ENCODE measurements at places on chromosomes 5 and 9. TPM values are rescaled to one million over a fixed set of nuclear protein-coding genes. Genes with fewer than 3 reads are reported as not detected.

FOXD4L4 gene
- total RNA-seq, result not detected

MAMDC2 gene
- total RNA-seq, result 0.25 TPM

SPATA6L gene
- 2.0 TPM for total RNA-seq

WHRN gene
- 5.1 TPM for total RNA-seq

LCN1 gene
- total RNA-seq, result not detected

CCDC112 gene
- total RNA-seq, result 6.2 TPM

WDR38 gene
- not detected for total RNA-seq

PTCH1 gene
- total RNA-seq, result 1.7 TPM

GABRG2 gene
- not detected for total RNA-seq

PCDHGA2 gene
- 0.65 TPM for total RNA-seq

KDM3B gene
- total RNA-seq, result 38.4 TPM

C5 gene
- 12.5 TPM for total RNA-seq

MEF2C gene
- total RNA-seq, result not detected

UGT3A2 gene
- not detected for total RNA-seq

C9 gene
- not detected for total RNA-seq

ROR2 gene
- total RNA-seq, result 2.9 TPM

PCDHB8 gene
- total RNA-seq, result 0.42 TPM

NOL6 gene
- total RNA-seq, result 64.7 TPM

INSL6 gene
- total RNA-seq, result not detected

OSMR gene
- total RNA-seq, result 76.1 TPM

OMD gene
- total RNA-seq, result not detected

PDZD2 gene
- total RNA-seq, result 0.07 TPM

C5orf52 gene
- not detected for total RNA-seq

SOX30 gene
- 0.07 TPM for total RNA-seq

ANXA2R gene
- total RNA-seq, result 2.3 TPM

FRRS1L gene
- 0.37 TPM for total RNA-seq

SLC25A2 gene
- total RNA-seq, result not detected

GRIA1 gene
- total RNA-seq, result not detected

EIF4E1B gene
- not detected for total RNA-seq

PRDM9 gene
- total RNA-seq, result not detected

GPR151 gene
- not detected for total RNA-seq

CMYA5 gene
- 0.22 TPM for total RNA-seq

ORM2 gene
- not detected for total RNA-seq

PCSK1 gene
- total RNA-seq, result 0.22 TPM

CHD1 gene
- 52.4 TPM for total RNA-seq

FBXW5 gene
- 95.1 TPM for total RNA-seq

PCDHB3 gene
- total RNA-seq, result 0.02 TPM

DOCK2 gene
- 2.1 TPM for total RNA-seq

PRUNE2 gene
- not detected for total RNA-seq

CRHBP gene
- total RNA-seq, result 0.24 TPM

TAF1L gene
- not detected for total RNA-seq

IL3 gene
- not detected for total RNA-seq

PRSS3 gene
- total RNA-seq, result 11.1 TPM

FAM163B gene
- total RNA-seq, result not detected

MAN2A1 gene
- total RNA-seq, result 15.0 TPM

ZDHHC11B gene
- 1.3 TPM for total RNA-seq

FCN1 gene
- total RNA-seq, result not detected

CDKN2B-AS1 gene
- total RNA-seq, result not detected

OR13C4 gene
- total RNA-seq, result not detected

PCDHB10 gene
- total RNA-seq, result not detected

KCNIP1 gene
- not detected for total RNA-seq

GLIPR2 gene
- 11.2 TPM for total RNA-seq

TOR4A gene
- total RNA-seq, result 28.2 TPM

ASPN gene
- not detected for total RNA-seq

Data from A549 treated with CpdA at 1 μM for 4 hours (cell line).